ENCODE measurements at places on chromosomes 12 and 14.

GRCh38 chr12:85516667-85517325, 236.8 kb downstream of the ALX1 start:
- no peak for DNase-seq

- peak; percentile 28 for DNase-seq
Measured at GRCh38 chr14:69535230-69535848, 39.3 kb downstream of the CCDC177 start.

DNA sequence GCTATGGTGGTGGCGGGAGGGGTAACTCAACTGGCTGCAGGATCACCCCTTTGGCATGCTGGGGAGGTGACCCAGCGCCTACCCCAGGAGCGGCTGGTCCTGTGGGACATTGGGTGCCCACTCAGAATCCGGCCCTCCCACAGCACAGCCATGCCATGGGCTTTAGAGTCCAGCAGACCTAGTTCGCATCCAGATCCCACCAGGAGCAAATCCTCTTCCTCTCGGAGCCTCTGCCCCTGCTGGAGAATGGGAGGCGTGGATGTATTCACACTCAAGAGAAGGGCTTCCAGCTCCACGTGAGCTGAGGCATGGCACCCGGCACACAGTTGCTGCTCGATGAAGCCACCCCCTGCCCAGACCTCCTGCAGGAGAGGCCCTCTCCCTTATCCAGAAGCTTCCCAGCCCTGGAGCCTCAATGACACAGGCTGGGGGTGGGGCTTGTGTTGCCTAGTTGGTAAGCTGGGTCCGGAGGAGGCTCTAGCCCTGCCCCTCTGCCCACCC, 17.7 kb downstream of the FAM222A start:
- no peak for DNase-seq

DNA sequence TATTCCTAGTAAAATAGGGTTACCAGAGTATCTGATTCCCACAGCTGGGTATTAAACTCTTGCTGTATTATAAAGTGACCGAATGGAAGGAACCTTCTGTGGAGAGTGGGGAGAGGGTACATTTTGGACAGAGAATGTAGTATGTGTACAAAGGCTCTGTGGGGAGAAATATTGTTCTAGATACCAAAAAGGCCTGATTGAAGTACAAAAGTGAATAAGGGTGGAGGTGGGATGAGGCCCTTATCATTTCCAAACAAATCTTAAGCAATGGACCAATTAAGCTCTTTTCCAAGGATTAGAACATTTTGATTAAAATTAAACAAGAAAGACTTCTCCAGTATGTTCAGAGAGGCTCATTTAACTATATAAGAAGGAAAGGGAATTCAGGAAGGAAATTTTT, 20.4 kb downstream of the EID3 start:
- no peak for DNase-seq
